ENCODE measurements at places on chromosomes 5 and 9. TPM values are rescaled to one million over a fixed set of nuclear protein-coding genes. Genes with fewer than 3 reads are reported as not detected.
A peak's percentile ranks its signal among the peaks of the same experiment; 100 is the strongest.

DNA sequence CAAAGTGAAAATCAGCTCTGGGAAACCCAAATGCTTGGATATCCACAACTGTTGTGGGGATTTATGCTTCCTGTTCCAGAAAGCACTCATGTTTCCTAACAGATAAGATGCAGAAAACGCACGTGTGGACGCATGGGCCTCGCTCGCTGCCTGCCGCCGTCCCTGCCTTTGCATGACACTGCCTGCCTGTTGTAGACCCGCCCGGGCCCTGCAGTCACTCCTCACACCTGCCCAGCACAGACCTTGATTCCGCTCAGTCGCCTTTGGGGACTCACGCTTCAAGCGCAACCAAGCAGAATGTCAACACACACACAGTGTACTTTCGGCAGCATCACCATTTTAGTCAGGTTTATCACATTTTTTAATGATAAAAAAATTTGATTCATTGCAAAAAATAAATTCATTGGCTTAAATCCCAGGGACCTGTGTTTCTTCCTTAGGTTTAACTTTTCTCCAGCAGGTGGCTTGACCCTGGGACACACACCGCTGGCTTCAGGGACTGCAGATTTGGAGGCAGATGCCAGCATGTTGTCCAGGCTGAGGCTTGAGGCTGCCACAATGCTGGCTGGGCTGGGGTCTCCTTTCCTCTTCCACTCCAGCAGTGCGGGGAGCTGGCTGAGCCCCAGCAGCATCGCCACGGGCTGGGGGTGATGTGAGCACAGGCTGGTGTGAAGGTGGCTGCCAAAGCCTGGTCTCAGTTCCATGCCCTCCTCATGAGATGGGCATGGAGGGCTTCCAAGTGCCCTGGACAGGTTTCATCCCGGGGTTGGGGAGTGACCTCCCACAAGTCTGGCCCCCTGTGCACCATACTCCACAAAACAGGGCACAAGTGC lies 416.9 kb upstream of the IRX4 start:
- DNase-seq, result no peak
- no peaks in the 10 kb centered on the region for H3K36me3 ChIP-seq
- H3K27ac ChIP-seq, result no peak overlapping the region
- H3K4me3 ChIP-seq, result no peak overlapping the region
- H3K27me3 ChIP-seq, result no peaks in the 10 kb centered on the region
- H3K4me1 ChIP-seq, result no peaks in the 10 kb centered on the region

DNA sequence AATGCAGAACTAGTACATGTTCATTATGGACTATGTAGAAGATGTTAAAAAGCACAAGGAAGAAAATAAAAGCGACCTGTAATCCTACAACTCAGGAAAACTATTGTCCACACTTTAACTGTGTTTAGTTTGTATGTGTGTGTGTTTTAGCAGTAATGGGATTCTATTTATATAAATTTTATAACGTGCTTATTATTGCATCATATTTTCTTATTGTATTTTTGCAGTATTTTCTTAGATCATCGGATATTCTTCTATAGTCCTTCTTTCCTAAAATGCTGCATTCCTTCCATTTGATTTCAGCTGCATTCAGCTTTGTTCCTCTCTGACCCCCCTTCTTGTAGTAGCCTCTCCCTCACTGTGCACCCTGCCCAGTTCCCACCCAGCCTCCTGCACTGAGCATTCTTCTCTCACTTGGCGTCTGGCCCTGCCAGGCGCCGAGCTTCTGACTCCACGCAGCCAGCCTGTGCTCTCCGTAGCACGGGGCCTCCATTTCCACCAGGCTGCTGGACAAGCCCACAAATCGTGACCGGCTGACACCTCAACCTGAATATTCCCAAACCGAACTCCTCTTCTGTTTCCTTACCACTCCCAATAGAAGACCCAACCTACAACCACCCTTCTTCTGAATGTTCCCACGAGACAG lies 39.9 kb downstream of the MVB12B start:
- no peak overlapping the region for H3K4me3 ChIP-seq
- H3K27me3 ChIP-seq, result no peaks in the 10 kb centered on the region
- H3K36me3 ChIP-seq, result no peaks in the 10 kb centered on the region
- DNase-seq, result no peak
- peaks cover 5% of the 10 kb centered on the region for H3K4me1 ChIP-seq
- H3K27ac ChIP-seq, result no peak overlapping the region

- H3K4me3 ChIP-seq, result no peak overlapping the region
- DNase-seq, result no peak
- H3K4me1 ChIP-seq, result no peaks in the 10 kb centered on the region
- H3K27ac ChIP-seq, result no peak overlapping the region
- H3K27me3 ChIP-seq, result peaks cover 3% of the 10 kb centered on the region
These were observed 4.8 kb upstream of the CDH10 start for GRCh38 chr5:24649531-24649930.

- H3K27ac ChIP-seq, result no peak overlapping the region
- no peak for DNase-seq
- H3K27me3 ChIP-seq, result no peaks in the 10 kb centered on the region
- H3K4me1 ChIP-seq, result no peaks in the 10 kb centered on the region
These were observed 427.7 kb downstream of the CDK5RAP2 start for GRCh38 chr9:120152295-120152694.

GRCh38 chr5:150671509-150672236 lies 10.6 kb downstream of the MYOZ3 start:
- peaks cover 10% of the 10 kb centered on the region for H3K4me1 ChIP-seq
- no peaks in the 10 kb centered on the region for H3K36me3 ChIP-seq
- H3K4me3 ChIP-seq, result peak overlapping the region; percentile 30
- no peak overlapping the region for H3K27ac ChIP-seq
- H3K27me3 ChIP-seq, result peaks cover 5% of the 10 kb centered on the region

DNA sequence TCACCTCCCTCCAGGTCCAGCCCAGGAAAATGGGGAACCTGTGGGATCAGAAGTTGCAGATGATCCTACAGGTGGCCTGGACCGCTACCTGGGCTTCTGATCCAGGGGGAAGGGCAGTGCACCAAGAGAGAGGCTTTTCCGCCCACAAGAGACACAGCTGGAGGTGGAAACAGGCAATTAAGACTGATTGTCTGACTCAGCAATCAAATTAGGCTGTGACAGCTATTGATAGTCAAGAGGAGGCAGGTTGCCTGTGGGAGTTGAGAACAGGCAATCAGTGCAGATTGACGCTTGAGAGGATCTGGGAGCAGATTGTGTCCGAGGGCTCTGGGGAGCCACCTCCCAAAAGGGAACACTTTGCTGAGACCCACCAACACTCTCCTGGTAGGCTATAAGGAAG lies 71.1 kb upstream of the SLC44A1 start:
- H3K4me3 ChIP-seq, result no peak overlapping the region
- H3K27ac ChIP-seq, result no peak overlapping the region
- H3K36me3 ChIP-seq, result no peaks in the 10 kb centered on the region
- H3K27me3 ChIP-seq, result no peaks in the 10 kb centered on the region

- H3K36me3 ChIP-seq, result no peaks in the 10 kb centered on the region
- DNase-seq, result no peak
These were observed 103.2 kb upstream of the SPATA31D4 start for GRCh38 chr9:81824802-81825730.

DNA sequence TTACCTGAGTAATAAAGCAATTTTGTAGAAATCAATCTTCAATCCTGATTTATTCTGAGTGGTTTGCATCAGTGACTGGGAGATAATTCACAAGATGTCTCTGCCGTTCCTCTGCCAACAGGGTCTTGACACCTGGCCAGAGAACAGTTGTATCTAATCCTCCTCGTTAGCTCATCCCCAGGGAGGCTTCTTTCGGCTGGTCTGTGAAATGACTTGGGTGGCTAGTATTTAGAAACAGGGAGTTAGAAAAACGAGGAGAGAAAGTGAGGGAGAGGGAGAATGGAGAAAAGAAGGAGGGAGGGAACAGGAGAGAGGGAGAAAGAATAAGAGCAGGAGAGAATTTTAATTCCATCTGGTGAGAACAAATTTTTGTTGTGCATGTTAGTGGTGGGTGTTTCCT lies 600.2 kb upstream of the TLE4 start:
- H3K27me3 ChIP-seq, result no peaks in the 10 kb centered on the region
- H3K27ac ChIP-seq, result no peak overlapping the region
- no peak overlapping the region for H3K4me3 ChIP-seq
- H3K4me1 ChIP-seq, result no peaks in the 10 kb centered on the region

- H3K36me3 ChIP-seq, result no peaks in the 10 kb centered on the region
- no peaks in the 10 kb centered on the region for H3K4me1 ChIP-seq
- no peak overlapping the region for H3K4me3 ChIP-seq
- DNase-seq, result no peak
- H3K27ac ChIP-seq, result no peak overlapping the region
- H3K27me3 ChIP-seq, result no peaks in the 10 kb centered on the region
These were observed 142.3 kb upstream of the TLX3 start for GRCh38 chr5:171166766-171167165.

DNA sequence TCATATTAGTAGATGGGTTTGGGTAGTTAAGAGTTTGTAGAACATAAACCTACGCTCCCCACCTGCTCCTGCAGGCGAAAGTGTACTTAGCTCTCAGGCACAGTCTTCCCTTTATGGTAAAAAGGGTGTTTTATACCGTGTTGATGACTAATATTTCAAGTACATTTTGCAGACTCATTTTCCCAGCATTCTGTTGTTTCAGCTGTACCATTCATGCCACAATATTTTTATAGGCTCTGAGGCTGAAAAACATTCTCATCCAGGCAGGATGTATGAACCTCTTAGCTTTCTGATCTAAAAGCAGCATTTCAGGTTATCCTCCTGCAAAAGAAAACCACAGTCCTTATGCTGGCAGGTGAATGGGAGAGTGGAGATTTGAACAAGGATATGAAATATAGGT lies 231.4 kb downstream of the NR2F1-AS1 start:
- no peak overlapping the region for H3K27ac ChIP-seq
- no peak overlapping the region for H3K4me3 ChIP-seq
- H3K36me3 ChIP-seq, result no peaks in the 10 kb centered on the region
- H3K27me3 ChIP-seq, result no peaks in the 10 kb centered on the region

GRCh38 chr9:129571298-129572051 lies 49.4 kb downstream of the C9orf50 start:
- peaks cover 47% of the 10 kb centered on the region for H3K4me1 ChIP-seq
- no peaks in the 10 kb centered on the region for H3K27me3 ChIP-seq
- DNase-seq, result no peak
- no peak overlapping the region for H3K4me3 ChIP-seq

DNA sequence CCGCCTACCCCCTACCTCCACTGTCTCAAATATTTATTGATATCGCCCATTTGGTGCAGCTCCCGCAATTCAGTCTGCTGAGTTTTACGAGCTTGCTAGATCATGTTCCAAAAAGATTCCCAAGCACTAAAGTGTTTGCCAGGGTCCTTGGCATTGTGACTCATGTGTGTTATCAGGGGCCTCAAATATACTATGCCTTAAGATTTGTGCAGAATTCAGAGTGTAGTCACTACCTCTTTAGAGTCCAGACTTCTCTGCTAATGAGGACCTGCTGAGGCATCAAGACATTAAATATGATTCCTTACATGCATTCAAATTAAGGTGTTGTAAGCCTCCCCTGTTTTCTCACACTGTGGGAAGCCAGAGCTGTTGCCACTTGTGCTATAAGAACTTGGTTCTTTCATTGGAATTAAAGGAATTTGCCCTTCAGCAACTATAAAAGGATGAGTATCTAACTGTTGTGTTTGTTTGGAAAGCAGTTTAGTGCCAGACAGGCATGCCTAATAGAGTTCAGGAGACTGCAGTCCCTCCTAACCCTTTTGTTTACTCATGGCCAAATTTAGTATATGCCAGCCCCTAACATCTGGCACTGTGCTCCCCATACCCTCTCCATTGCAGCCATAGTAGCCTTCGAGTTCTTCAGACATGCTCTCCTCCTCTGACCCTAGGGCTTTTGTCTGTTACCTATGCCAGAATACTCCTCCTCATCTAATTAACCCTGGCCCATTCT lies 316.4 kb downstream of the NR3C1 start:
- H3K4me3 ChIP-seq, result no peak overlapping the region
- no peaks in the 10 kb centered on the region for H3K27me3 ChIP-seq
- no peaks in the 10 kb centered on the region for H3K4me1 ChIP-seq
- DNase-seq, result no peak

DNA sequence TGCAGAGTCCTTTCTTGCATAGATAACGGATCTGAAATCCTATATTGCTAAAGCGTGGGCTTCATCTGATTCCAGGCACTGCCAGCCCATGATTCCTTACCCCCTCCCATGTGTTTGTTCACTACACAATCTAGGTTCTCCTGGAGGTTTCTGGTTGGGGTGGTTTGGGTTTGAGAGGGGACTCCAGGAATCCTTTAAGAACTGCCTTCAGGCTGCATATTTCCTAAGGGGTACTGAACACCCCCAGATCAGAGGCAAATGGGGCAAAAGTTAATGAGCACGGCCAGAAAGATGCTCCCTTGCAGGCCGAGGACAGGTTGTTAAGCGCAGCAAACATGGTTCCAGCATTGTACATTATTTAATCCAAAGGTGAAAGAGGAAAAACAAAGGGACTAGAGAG lies 9.9 kb downstream of the NR2F1 start:
- no peaks in the 10 kb centered on the region for H3K36me3 ChIP-seq
- H3K27me3 ChIP-seq, result peaks cover 100% of the 10 kb centered on the region
- H3K27ac ChIP-seq, result no peak overlapping the region
- H3K4me3 ChIP-seq, result no peak overlapping the region
- H3K4me1 ChIP-seq, result no peaks in the 10 kb centered on the region

DNA sequence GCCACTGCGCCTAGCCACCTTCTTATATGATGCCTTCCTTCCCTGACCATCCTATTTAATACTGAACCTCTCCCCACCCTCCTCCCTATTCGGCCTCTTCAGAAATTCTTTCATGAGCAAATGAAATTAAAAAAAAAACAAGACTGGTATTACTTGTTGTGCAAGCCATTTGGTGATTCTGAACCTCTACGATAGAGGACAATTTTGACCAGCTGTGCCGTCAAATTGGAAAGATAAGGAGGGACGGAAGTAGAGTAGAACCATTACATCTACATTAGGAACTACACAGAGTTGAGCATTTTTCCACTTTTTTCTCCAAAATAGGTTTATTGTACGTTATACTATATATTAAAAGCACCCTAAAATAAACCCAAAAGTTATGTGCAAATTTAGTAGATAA lies 2.9 kb downstream of the DHX29 start:
- H3K4me3 ChIP-seq, result no peak overlapping the region
- no peak for DNase-seq
- no peaks in the 10 kb centered on the region for H3K36me3 ChIP-seq
- no peaks in the 10 kb centered on the region for H3K27me3 ChIP-seq
- H3K27ac ChIP-seq, result peak overlapping the region; percentile 2

GRCh38 chr5:52867809-52868208 lies 80.1 kb downstream of the ITGA1 start:
- H3K4me1 ChIP-seq, result no peaks in the 10 kb centered on the region
- no peak overlapping the region for H3K4me3 ChIP-seq
- H3K27me3 ChIP-seq, result no peaks in the 10 kb centered on the region
- H3K36me3 ChIP-seq, result no peaks in the 10 kb centered on the region

GRCh38 chr5:174607916-174608315 lies 116.5 kb upstream of the MSX2 start:
- peaks cover 32% of the 10 kb centered on the region for H3K27me3 ChIP-seq
- no peaks in the 10 kb centered on the region for H3K36me3 ChIP-seq
- H3K4me3 ChIP-seq, result no peak overlapping the region
- no peak overlapping the region for H3K27ac ChIP-seq
- no peak for DNase-seq
- H3K4me1 ChIP-seq, result peaks cover 7% of the 10 kb centered on the region

- H3K27ac ChIP-seq, result no peak overlapping the region
- no peaks in the 10 kb centered on the region for H3K36me3 ChIP-seq
- no peak overlapping the region for H3K4me3 ChIP-seq
- no peaks in the 10 kb centered on the region for H3K4me1 ChIP-seq
These were observed 359.7 kb downstream of the TRIM32 start for GRCh38 chr9:117046666-117047327.

Gene CATSPER3
- total RNA-seq, result 0.85 TPM

Gene PCDHB16
- total RNA-seq, result 3.1 TPM

Gene ANGPTL2
- 26.2 TPM for total RNA-seq

Gene PCDHGA5
- total RNA-seq, result 1.3 TPM

Gene PCDHB15
- total RNA-seq, result 5.0 TPM

Gene CAPSL
- total RNA-seq, result 6.9 TPM

Gene SLC6A19
- total RNA-seq, result not detected

Gene TMEM174
- not detected for total RNA-seq

Gene FCN2
- not detected for total RNA-seq

Measured in left lung (tissue), 14 donors.